Thyroid gland (tissue), 4 donors: ENCODE measurements at places on chromosomes 2 and 18.

DNA sequence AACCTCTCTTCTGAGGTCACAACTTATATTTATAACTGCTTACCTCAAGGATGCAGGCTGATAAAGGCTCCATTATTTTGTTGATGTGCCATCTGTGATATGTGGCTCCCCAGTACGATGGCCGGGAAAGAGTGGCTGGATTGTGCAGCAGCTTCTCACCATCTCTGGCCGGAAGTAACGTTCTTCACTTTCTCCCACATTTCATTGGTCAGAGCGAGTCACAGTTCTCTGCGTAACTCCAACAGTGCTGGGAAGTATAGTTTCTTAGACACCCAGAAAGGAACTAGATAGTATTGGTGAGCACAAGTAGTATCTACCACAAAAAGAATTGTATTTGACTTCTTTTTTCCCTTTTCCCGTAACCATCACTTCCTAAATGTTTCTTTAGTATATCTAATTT is 28.7 kb downstream of the ZSWIM2 start:
- DNase-seq, result no peak

GRCh38 chr18:432791-433190 is 67.7 kb downstream of the COLEC12 start:
- DNase-seq, result no peak

- DNase-seq, result no peak
Observed at GRCh38 chr2:108436976-108437375, 12.0 kb upstream of the GCC2 start.

DNA sequence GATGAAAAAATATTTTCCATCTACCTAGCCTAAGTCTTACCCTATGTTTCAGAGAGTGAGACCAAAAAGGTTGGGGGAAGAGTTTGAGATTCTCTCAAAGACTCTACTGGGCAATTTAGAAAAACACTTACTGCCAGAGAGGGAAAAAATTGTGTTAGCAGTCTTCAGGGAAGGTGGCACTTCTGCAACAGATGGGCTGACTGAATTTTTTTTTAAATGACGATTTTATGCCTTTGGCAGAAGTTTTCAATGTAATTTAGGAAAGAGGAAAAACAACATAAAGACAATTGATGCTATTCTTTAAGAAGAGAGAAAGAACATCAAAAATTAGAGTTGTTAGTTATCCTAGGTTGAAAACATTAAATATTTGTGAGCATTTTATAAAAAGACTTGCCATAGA is 1894.5 kb upstream of the PIK3C3 start:
- DNase-seq, result no peak

- no peak for DNase-seq
Observed at GRCh38 chr18:76431437-76432273, 63.4 kb downstream of the ZNF516 start.

DNA sequence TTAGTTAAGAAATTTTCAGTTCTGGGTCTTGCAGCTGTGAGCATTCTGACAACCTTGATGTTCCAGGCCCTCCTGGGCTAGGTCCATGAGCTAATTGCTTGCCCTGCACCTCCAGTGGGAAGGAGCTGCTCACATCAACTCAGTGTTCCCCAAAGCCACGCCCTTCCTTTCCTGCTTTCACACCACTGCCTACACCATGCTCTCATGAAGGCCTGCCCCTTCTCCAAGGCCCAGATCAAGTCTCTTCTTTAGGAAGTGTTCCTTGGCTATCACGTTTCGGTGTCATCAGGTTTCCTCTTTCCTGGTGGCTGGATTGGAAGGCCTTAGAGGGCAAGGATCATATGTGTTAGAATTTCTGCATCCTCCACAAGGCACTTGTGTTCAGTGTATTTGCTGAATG is 18.8 kb downstream of the TMEM127 start:
- DNase-seq, result no peak

DNA sequence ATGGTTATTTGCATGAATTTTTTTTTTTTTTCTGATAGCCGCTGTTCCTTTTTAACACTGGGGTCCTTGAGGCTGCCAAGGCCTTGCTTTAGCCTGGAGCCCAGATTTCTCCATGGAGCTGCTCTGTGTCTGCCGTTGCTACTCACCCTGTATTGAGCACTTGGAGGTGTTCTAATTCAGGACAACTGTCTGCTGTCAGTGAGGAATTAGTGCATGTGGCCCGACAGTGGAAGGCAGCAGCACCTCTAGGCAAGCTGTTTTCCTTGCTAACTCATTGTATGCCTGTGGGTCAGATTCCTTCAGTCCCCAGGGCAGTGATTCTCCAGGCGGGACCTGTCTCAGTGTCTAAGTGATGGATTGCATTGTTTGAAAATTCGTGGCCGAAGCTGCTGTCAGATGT is 147.7 kb upstream of the DPP10 start:
- DNase-seq, result no peak

- no peak for DNase-seq
Observed at GRCh38 chr2:72438364-72438763, 290.7 kb upstream of the CYP26B1 start.

DNA sequence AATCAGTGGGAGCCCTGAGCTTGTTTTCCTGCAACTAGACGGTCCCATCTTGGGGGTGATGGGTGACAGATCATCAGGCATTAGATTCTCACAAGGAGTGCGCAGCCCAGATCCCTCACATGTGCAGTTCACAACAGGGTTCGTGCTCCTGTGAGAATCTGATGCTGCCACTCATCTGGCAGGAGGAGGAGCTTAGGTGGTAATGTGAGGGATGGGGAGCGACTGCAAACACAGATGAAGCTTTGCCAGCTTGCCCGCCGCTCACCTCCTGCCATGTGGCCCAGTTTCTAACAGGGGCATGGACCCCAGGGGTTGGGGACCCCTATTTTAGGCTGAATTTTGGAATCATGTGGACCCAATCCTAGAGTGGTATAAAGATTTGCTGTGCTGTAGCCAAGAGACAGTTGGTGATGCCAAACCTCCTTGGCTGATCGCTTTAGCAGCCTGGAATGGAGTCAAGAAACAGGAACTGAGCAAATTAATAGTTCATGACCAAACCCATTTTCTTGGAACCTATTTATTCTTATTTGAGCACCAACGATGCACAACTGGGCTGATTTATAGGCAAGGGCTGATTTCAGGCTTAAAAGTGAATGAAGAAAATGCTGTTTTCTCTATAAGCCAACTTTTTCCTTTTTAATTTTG is 25.7 kb downstream of the LPIN1 start:
- DNase-seq, result peak; percentile 18

- DNase-seq, result peak; percentile 72
Observed at GRCh38 chr2:119282996-119283511, 59.4 kb downstream of the STEAP3 start.

DNA sequence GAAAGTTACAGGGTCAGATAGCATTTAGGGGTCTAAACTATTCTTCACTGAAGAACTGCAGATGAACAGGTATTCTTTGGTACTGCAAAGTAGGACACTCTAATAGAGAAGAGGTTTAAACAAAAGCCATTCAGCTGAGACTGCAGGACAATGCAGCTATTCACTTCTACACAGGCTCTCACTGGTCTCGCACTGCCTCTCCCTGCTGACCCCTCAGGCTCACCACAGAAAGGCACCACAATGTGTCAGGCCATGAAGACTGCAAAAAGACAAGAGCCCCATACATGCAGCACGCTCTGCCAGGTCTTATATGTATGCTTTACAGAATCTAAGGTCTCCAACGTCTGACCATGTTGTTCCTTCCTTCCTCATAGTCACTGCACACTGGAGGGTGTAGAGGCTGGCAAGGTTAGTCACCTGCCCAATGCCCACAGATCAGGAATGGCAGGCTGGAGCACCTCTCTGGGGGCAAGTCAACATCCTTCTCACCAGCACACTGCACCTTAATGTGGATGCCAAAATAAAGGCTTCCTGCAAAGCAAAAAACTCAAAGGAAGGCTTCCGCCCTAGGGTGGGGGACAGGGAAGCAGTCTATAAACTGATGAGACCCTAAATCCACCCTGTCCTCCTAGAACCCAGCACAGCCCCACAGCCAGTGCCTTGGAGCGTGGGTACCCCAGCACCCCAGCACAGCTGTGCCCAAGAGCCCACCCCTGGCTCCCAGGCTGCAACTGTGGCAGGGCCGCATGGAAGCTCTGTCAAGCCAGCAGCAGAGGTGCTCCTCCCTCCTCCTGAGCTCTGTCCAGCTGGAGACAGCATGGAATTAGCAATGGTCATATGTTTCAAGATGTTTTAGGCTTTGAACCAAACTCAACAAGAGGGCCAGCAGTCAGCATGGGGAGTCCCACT is 10.7 kb upstream of the RNU4ATAC start:
- DNase-seq, result peak; percentile 61

- DNase-seq, result no peak
Observed at GRCh38 chr2:206802654-206803514, 37.5 kb downstream of the FASTKD2 start.

DNA sequence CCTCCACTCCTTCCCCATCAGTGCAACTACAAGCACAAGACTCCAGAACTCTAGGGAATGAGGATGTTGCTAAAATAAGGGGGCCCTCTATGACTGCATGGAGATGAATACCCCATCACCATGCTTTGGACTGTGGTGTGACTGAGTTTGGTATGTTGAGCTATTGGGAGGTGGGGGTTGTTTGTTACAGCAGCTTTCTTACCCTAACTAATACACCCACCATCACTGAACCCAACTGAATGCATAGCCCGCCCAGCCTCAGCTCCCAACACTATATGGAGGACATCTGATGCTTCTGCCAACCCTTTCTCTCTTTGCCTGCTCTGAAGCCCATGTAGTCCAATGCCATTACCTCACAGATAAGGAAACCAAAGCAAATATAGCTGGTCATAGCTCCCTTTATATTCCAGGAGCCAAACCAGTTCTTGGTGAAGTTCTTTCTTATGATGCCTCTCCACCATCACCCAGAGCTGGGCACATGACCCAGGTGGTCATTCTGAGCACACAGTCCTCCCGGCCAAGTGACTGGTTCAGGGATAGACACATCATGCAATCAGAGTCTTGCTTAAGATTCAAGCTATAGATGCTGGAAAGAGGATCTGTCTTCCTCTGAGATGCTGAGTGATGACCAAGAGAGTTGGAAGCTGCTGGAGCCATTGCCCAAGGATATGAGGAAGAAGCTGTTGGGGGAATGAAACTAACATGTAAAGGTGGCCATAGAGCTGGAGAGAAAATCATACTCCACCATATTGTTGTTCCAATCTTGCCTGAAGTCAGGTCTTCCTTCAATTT is 155.6 kb upstream of the HAAO start:
- DNase-seq, result no peak

GRCh38 chr2:120245520-120246332 is 6.9 kb upstream of the RALB start:
- no peak for DNase-seq

DNA sequence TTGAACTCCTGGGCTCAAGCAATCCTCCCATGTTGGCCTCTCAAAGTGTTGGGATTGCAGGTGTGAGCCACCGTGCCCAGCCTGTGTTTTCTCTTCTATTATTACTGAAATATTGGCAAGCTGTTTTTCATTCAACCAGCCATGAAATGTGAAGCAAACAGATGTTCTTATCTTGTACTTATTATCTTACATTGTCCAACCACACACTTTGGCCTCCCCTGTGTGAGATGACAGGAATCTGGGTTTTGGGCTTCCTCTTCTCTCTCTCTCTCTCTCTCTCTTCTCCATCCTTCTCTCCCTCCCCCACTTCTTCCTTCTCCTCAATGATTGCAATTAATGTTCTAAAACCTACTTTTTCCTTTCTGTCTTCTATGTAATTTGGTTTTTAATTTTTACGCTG is 33.1 kb downstream of the RAMP1 start:
- no peak for DNase-seq

DNA sequence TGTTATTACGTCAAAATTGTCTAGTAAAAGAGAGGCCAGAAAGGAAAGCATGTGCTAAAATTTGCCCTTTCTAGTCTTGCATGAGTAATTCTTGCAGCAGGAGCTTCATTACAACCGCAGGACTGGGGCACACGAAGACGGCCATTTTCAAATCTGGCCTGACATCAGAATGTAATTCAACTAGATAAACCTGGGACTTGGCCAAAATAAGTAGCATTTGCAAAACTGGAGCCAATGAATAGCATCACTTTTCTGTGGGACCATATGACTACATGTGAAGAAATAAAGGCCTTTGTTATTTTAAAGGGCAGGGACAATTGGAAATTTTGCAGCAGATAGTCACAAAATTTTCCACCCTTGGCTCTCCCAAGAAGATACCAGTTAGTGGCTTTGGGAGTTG is 3.0 kb upstream of the FZD7 start:
- DNase-seq, result no peak

DNA sequence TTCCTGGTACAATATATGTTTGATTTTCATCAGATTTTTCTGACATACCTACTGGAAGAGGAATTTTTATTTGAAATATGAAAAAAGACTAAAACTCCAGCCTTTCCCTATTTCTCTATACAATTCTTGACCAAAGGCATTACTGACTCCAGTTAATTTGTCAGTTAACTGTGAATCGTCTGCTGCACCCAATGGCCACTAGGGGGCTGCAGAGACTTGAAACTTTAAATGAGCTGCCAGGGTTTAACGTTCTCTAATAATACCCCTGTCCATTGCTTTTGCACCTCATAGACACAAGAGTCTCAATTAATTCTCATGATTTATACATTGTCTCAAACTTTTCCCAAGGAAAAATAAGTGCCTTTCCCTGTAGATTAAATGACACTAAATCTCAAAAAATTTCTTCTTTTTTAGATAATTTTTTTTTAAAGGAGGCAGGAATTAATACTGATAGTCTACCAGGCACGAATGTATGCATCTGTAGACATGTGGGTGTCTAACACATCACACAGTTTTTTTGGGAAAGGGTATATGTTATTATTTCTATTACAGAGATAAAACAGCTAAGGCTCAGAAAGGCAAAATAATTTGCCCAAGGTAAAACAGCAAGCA is 1.8 kb upstream of the ALK start:
- peak; percentile 63 for DNase-seq

DNA sequence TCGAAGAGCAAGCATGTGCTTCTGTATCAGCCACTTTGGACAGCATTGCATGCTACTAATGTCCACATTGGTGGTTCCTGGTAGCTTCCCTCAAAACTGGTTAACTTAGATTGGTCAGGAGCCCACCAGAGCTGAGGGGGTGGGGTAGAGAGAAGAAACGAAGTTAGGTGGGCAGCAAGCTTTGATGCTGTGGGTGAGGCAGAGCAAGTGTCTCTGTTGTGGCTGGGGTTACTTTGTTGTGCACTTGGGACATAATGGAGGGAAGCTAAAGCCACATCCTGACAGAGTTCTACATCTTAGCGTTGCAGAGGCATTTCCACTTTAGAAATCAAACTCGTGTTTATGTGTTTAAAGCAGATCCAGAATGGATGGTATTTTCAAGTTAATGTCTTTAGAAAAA is 82.7 kb downstream of the FAM168B start:
- no peak for DNase-seq

- no peak for DNase-seq
Observed at GRCh38 chr18:65288908-65289307, 461.9 kb upstream of the CDH7 start.

DNA sequence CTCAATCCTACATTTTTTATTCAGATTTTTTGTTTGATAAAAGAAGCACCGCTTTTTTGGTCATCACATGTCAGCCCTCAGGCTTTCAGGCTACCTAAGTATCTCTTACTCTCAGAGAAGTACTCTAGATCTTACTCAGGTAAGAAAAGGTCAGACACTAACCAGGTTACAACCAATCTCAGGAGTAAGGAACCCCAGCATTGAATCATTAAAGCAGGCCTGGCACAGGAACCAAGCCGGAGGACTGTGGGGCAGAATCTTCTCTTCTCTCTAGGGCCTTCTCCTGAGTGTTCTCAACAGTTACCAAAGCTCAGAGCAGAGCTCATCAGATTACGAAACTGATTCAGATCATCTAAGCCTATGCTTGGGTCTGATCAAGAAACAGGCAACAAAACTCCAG is 28.2 kb downstream of the RBMS1 start:
- no peak for DNase-seq
